ENCODE measurements at places on chromosomes 16 and 17. TPM values are rescaled to one million over a fixed set of nuclear protein-coding genes. Genes with fewer than 3 reads are reported as not detected.

The TBC1D3C gene
- not detected for total RNA-seq

The GRIN2A gene
- 0.04 TPM for total RNA-seq

The CSH1 gene
- not detected for total RNA-seq

The NOD2 gene
- total RNA-seq: not detected

The CFAP97D1 gene
- 0.12 TPM for total RNA-seq

The MARCHF10 gene
- not detected for total RNA-seq

The CA4 gene
- total RNA-seq: not detected

The SLC46A1 gene
- total RNA-seq: 10.4 TPM

The HOXB4 gene
- 0.22 TPM for total RNA-seq

The SKAP1 gene
- not detected for total RNA-seq

The CCL17 gene
- not detected for total RNA-seq

The ZNF286A gene
- 49.6 TPM for total RNA-seq
